ENCODE measurements at places on chromosomes 11 and 22. TPM values are rescaled to one million over a fixed set of nuclear protein-coding genes. Genes with fewer than 3 reads are reported as not detected.

- DNase-seq, result peak; percentile 100
Observed at GRCh38 chr22:24555165-24556039, at the start of gene SNRPD3. TSS of gene SNRPD3 (plus strand) at chr22:24555999. CDS start at chr22:24557675, 1,676 bp downstream.

- no peak for DNase-seq
Observed at GRCh38 chr11:125519860-125520834, 24.1 kb upstream of the FEZ1 start.

DNA sequence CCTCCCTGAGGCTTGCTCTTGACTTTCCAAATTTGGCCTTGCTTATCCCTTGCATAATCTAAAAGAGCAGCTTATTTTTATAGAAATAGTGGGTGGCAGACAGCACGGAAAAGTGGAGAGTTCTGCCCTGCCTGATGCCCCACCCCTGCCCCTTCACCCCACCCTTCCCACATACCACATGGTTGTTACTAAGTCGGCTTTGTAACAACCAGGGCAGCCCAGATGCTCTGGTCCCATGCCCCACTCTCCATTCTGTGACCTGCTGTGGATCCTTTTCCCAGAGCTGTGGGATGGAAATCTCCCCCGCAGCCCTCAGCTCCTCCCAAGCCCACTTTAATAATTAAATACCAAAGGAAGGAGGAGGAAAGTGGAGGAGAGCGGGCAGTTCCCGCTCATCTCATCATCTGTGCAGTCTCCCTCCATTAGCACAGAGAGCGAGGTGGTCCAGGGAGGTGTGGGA lies 10.9 kb downstream of the MRGPRF start:
- no peak for DNase-seq

DNA sequence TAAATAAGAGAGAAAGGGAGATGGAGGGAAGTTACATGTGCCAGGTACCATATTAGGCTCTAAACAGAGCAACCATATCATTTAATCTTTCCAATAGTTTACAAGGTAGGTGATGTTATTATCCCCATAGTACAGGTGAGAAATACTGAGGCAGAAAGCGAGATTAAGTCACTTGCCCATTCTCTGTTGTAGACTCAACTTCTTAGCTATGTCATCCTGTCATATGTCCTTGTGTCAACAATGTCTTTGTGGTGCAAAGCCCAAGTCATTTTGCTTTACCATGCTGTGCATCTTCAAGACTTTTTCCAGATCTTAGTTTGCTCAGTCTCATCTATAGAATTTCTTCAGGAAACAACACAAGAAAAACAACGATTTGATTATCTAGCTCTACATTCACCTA lies 205.0 kb upstream of the E2F8 start:
- no peak for DNase-seq

The GNAZ gene
- 4.4 TPM for total RNA-seq

The NPAS4 gene
- total RNA-seq, result 1.4 TPM
